Retinal pigment epithelial cell (primary cell): ENCODE measurements at places on chromosomes 13 and 19.

DNA sequence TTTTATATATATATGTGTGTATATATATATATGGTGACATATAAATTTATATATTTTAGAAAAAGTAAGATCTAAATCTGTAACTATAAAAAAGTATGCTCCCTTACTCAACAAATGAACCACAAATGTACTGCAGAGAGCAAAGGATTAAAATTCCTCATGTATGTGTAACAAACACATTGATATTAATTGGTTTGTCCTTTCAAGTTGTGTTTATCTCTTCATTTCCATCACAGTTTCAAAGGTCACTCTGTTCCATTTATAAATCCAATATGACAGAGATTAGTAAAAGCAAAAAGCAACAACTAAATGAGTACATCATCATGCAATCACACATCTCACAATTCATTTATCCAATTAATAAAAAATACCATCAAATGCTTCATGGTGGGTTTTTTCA is 247.9 kb downstream of the DACH1 start:
- peak; percentile 81 for DNase-seq

GRCh38 chr13:38228322-38228721 is 121.3 kb upstream of the UFM1 start:
- DNase-seq = no peak

DNA sequence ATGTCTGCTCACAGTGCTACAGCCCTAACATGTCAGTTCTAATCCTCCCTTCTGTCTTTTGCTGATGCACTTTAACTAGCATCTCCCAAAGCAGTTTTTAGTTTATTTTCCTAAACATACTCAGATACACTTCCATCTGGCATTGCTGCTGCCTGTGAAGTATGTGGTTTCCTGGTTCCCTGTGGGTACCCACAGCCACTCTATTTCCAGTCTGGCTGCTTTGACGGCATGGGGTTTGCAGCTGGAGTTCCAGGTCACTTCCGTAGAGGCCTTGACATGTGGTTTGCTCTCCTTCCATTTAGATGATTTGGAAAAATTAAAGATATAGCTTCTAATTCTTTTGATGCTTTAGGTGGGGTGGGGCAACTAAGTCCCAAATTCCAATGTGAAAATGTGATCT is 375.5 kb downstream of the PCDH20 start:
- DNase-seq = no peak

DNA sequence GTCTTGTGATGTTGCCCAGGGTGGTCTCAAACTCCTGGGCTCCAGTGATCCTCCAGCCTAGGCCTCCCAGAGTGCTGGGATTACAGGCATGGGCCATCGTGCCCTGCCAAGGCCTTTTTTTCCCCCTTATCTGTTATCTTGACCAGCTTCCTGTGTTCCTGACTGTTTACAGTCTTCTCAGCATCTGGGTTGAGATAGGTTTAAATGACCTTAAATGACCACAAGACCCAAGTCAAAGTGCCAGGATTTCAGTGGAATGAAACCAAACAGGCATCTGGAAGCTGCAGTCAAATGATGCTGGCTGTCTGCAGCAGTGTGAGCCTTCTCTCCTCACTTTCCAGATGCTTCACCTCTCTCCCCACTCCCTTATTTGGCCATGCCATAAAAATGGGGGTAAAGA is 114.2 kb upstream of the CLDN10 start:
- DNase-seq = no peak

DNA sequence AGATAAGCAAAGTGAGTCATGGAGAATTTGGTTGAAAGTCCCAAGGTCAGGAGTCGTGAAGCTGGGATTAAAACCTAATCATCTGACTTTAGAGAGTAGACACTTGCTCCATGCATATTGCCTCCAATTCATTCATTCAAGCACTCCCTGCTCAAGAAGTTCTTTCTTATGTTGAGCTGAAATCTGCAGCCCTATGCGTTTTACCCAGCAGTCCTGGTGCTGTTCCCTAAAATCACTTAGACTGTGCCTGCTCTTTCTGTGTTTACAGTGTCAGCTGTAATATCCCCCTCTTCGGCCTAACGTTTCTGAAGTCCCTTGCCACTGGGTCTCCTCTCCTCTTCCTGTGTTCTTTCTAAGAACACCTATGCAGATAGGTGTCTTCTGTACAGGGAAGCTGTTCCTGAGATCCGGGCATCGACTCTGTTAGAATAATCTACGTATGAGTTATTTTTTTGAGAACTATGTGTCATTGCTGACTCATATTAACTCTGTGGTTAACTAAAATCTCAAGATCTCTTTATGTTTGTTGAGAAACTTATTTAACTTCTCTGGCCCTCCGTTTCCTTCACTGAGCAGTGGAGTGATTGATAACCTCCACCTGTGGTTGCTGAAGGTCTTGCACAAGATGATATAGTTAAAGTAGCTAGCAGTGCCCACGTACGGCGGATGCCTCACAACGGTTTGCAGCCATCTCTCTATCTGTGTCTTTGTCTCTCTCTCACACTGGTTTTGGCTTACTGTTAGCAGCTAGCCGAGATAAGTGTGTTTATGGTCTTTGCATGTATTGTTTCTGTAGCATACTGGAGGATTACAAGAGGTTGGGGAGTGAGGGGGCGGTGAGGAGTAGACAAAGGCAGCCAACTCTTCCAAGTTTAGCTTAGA is 4.7 kb downstream of the ALOX5AP start:
- DNase-seq = peak; percentile 61

DNA sequence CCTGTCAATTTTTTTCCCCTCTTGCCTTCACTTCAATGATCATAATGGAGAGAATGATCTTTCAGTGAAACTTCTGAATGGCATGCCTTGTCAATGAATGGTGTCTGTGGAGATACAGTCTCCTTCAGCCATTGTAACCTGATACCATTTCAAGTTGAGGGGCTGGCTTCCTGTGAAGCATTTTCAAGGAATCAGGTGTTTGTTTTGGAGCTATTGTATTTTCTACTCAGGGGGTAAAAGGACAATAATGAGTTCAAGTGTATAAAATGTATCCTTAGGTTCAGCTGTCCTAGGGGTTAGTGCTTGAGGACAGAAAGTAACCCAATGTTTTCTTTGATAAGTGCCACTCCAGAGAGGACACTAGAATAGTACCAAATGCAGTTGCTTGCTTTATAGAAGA is 23.8 kb upstream of the CBY2 start:
- DNase-seq = no peak

GRCh38 chr19:1452802-1453524 is 3.0 kb downstream of the APC2 start:
- DNase-seq = no peak

GRCh38 chr13:73223372-73223781 is 164.6 kb downstream of the KLF5 start:
- no peak for DNase-seq

- DNase-seq = peak; percentile 80
Observed at GRCh38 chr19:54464044-54464629, 559 bp upstream of the LENG9 start.

- no peak for DNase-seq
Observed at GRCh38 chr19:33622809-33623511, 1.2 kb downstream of the CHST8 start.

DNA sequence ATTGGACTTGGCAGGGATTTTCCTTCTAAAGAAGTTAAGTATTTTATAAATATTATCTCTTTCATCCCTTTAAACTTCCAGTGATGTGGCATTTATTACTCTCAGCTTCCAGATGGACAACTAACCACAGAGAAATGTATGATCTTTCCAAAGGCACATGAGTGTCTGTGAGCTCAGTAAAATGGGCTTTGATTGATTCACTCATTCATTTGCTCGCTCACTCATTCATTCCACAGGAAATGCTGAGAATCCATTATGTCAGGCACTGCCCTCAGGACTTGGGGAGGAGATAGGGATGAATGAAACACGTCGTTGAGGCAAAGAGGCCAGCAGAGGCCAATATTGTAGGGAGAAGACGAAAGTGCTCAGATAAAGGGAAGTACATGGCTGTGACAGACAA is 359.3 kb downstream of the EFNB2 start:
- DNase-seq = no peak

GRCh38 chr13:112852392-112852791 is 116.6 kb upstream of the MCF2L start:
- DNase-seq = no peak

GRCh38 chr19:2081873-2082810 is 14.0 kb downstream of the MOB3A start:
- no peak for DNase-seq

GRCh38 chr19:7391218-7391670 is 42.5 kb downstream of the ARHGEF18 start:
- DNase-seq = no peak

DNA sequence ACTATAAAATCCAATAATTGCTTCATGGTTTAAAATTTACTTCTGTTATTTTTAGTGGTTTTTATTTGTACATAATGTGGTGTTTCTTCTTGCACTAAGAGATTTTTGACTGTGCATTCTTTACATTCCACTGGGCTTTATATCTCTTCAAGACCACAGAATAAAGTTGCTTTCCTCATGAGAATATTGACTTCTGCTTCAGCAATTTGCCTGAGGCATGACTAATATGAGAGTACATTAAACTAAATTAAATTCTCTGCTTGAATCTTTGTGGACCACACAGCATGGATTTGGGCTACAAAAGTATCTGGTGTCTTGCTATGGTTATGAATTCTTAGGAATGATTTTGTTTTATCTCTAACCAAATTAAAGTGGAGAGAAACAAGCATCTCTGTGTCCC is 1463.4 kb upstream of the PCDH20 start:
- DNase-seq = peak; percentile 39

DNA sequence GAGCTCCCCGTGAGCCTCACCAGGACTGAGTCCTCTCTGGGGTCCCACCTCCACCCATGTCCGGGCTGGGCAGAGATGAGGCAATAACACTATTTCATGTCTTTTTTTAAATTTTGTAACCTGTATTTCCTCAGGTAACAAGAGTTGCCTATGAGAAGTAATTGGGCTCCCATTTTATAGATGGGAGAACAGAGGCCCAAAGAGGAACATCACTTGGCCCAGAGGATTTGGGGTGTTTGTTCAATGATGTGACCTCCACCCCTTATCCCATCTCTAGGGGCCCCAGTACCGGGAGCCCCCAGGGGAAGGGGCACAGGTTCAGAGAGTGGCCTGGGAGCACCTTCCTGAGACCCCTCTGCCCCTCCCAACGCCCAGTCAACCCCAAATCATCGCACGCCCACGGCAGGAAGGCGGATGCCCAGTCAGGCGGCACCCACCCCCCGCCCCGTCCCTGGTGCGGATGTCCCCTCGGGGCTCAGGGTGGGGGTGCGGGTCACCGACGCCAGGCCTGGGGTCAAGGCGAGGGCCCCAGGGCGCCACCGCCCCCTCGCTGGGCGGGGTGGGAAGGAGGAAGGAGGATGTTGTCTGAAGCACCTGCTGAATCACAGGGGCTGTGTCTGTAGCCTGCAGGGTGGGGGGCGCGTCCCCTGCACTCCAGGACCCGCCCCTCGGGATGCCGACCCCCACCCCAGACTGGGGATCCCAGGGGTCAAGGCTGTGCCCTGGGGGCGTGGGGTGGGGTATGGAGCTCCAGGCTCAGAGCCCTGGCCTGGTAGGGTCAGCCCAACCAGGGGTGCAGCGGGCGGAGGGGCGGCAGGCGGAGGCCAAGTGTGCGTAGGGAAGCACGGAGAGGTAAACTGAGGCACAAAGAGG is 9.0 kb upstream of the CIRBP start:
- DNase-seq = no peak

GRCh38 chr13:63124863-63125262 is 1709.2 kb upstream of the PCDH20 start:
- no peak for DNase-seq

DNA sequence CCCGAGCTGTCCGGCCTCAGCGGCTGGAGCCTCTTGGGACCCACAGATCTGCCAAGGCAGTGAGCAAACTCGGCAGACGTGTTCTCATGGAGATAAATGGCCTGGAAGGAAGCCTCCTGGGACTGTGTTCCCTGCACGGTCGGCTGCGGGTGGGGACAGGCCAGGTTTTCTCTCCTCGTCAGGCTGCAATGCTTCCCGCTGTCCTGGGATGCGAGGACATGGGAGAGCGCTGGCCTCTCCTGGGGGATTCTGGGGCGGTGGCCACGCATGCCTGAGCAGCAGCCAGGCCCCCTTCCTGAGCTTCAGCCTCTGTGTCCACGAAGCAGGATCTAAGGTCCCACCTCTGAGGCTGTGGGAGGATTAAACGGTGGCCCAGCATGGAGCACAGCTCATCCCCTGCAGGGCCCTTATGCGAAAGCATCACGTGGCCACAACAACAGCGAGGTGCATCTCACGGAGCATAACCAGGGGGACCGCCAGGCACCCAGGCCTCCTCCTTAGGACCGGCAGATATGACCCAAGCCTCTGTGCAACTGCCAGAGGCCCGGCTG is 21.2 kb upstream of the C13orf46 start:
- no peak for DNase-seq

DNA sequence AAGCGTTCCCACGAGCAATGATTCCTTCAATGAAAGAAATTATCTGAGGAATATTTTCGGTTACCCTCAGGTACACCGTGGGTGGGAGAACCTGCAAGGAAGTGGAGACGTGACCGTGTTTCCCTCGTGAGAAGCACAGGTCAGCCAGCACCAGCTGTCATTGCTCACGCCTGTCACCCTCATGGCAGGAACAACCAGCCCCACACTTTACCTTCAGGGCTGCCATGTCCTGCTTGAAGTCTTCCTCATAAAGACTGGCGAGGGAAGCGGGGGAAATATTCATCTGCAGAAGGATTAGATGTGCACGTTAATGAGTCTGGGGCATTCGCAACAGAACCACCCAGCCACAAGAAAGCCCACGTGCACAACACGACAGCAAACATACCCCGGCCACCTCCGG is 18.2 kb downstream of the CARS2 start:
- DNase-seq = no peak

DNA sequence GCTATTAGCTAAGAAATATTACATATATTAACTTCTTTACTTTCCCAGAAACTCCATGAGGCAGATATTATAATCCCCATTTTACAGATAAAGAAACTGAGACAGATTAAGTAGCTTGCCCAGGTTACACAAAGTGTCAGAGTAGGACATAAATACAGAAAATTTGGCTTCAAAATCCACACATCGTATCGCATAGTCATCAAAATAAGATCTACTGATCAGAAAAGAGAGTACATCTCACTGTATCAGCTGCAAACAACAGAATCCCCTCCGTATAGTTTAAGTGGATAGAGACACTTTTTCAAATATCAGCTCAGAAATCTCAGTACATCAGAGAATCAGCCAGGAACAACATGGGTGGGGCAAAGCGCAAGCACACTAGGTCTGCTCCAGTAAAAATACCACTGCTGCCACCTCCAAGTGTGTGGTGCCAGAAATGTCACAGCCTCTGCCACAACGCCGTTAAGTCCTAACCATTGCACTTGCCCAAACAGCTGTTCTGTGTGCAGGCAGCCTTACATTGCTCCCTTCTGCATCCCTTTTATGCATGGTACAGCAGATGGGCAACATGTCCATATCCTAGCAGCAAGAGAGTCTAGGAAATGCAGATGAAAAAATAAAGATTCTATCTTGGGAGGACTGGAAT is 204.8 kb downstream of the KLF12 start:
- no peak for DNase-seq
